ENCODE measurements at places on chromosomes 4 and X.

DNA sequence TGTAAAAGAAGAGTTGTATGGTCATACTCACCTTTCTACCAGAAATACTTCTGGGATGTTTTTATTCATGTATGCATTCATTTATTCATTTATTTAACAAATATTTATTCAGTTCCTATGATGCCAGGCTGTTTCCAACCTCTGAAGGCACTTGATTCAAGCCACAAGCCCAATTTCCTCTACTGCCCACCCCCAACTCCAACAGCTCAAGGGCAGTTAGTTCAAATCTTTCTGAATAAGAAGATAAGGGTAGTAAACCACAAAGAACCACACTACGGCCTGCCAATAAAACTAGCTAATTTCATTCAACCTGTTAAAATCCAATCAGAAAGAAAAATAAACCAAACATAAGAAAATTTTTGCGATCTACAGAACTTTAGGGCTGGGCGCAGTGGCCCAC is 31.2 kb downstream of the LRBA start:
- DNase-seq: no peak

- DNase-seq: no peak
Observed at GRCh38 chr4:37463033-37463856, 218.7 kb downstream of the NWD2 start.

DNA sequence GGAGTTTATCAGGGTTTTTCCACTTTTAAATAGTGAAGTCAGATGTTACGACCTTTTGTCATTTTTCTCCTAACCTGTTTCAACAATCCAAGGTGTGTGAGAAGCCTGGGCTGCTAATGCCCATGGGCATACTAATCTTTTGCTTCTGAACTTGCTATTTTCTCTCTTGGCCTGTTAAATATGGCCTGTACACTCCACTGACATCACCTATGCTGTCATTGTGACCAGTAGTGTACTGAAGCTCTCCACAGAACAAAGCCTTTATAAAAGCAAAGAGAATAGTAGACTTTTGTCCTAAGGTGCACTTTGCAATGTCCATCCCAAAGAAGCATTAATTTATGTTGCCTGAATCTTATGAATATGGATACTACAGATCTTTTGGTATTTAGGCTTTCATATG is 1490.5 kb downstream of the STIM2 start:
- no peak for DNase-seq

DNA sequence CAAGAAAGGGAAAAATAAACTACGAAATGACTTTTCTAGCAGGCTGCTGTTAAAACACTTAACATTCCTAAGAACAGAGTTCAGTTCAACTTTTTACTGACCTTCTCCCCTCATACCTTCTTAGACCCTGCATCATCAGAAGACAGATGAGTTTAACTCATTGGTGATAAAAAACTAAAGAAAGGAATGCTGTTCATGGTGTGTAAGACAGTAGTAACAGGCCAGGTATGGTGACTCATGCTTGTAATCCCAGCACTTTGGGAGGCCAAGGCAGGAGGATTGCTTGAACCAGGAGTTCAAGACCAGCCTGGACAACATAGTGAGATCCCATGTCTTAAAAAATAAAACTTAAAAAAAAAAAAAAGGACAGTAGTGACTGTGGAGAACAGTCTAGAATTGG is 16.2 kb downstream of the RBM47 start:
- no peak for DNase-seq

- no peak for DNase-seq
Observed at GRCh38 chrX:71912156-71912555, 1.5 kb downstream of the NHSL2 start.

DNA sequence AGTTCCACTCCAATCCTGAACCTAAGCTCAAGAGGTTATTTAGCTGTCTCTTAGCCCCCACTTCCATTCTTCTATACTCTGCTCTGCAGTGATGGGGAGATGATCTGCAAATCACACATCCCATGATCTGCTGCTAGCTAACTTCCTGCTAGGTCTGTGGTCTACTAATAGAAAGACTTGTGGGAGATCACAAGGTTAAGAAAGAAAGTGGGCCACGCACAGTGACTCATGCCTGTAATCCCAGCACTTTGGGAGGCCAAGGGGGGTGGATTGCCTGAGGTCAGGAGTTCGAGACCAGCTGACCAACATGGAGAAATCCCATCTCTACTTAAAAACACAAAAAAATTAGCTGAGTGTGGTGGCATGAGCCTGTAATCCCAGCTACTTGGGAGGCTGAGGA is 471.1 kb upstream of the NWD2 start:
- no peak for DNase-seq

GRCh38 chrX:155048977-155049619 is 21.8 kb downstream of the CMC4 start:
- DNase-seq: peak; percentile 12

DNA sequence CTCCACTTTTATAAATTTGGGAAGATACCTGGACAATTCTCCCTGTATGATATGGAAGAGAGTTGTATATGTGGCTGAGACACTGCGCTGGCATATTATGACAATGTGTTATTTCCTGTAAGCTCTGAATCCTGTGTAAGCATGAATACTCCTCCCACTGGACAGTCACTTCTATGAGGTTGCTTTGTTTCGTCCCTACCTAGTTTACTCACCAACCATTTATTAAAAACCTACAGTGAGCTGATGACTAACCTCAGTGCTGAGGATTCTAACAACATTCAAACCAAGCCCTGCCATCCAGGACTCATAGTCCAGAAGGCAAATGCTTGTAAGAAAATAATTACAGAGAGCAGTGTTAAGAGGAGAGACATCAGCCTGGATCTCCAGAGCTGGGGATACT is 1632.9 kb upstream of the TENM3 start:
- DNase-seq: no peak

- DNase-seq: peak; percentile 4
Observed at GRCh38 chr4:879729-880077, 52.4 kb downstream of the GAK start.

DNA sequence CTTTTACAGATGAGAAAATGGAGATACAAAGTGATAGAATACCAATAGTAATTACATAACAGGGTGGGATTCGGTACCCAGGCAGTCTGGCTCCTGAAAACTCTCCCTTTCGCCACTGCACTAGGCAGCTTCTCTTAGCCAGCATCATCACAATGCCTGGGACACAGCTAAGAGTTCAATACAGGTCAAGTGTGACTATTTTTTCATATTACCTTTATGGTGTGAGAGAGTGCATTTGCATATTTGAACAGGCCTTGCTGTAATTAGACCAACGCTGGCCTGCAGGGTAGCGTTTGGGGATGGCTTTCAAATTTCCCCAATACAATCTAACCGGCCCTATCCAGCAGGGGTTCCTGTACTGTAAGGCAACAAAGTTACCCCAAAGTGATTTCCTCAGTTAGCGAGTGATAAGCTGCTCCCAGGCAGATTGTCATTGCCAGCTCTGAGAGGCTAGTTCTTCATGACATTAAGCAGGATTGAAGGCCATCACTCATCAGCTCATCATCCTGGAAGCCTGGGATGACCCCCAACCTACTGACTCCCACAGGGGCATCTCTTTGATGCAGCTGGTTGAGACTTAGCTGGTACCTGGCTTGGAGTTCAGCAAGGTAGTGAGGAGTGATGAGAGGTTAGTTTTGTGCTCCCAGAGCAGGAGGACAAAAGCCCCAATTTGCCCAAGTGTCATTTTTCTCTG is 836.8 kb upstream of the LCORL start:
- DNase-seq: no peak

DNA sequence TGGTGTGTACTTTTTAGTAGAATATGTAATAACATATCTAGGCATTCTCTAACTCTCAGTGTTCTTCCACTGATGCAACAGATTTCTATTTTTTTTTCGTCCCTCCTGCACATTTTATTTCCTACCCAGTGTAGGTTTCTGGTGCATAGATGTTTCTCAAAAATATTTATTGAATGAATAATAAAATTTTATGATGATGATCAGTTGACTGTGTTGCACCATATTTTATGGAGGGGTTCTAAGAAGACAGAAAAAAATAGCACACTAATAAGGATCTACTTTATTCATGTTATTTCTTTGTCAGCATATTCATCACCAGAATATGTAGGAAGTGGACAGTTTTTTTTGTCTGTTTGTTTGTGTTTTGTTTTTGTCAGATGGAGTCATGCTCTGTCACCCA is 2529.3 kb downstream of the ARAP2 start:
- no peak for DNase-seq

- no peak for DNase-seq
Observed at GRCh38 chr4:20598626-20599025, 101.6 kb upstream of the PACRGL start.

- no peak for DNase-seq
Observed at GRCh38 chr4:8594097-8595038, 1.8 kb downstream of the CPZ start.

- no peak for DNase-seq
Observed at GRCh38 chr4:158704274-158704673, 18.9 kb downstream of the PPID start.

- DNase-seq: no peak
Observed at GRCh38 chr4:109182696-109183095, 119.8 kb downstream of the COL25A1 start.

GRCh38 chr4:150082241-150082640 is 4.0 kb downstream of the DCLK2 start:
- DNase-seq: no peak

DNA sequence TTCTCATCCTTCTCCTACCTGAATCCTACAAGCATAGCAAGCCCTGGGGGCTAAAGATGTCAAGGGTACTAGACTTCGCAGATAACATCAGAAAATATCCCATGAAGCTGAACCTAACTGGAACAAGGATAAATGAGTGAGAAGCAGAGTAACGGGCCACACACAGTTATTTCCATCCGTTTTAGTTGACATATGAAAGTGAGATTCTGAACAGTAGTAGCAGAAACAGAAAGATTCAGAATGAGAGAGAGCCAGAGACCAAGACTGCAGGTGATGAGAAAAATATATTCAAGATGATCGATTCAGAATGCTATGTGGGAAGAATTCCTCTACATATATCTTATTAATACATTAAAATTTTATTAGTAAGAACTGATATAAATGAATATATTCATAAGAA is 165.1 kb downstream of the TSPAN5 start:
- no peak for DNase-seq

DNA sequence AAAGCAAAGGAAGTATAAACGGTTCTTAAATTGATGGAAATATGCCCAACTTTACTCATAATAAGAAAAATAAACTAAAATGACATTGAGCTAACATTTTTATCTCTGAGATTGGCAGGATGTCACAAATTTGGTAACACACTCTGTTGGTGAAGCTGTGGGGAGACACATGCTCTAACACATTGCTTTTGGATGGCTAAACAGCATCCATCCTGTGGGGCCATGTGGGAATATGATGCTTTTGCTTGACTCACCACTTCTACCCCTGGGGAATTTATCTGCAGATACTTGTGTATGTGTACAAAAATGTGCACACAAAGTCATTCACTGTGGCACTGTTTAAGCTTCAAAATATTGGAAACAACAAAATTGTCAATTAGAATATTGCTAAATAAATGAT is 100.2 kb downstream of the ANAPC4 start:
- DNase-seq: no peak

GRCh38 chrX:155056471-155056870 is 14.5 kb downstream of the CMC4 start:
- no peak for DNase-seq

DNA sequence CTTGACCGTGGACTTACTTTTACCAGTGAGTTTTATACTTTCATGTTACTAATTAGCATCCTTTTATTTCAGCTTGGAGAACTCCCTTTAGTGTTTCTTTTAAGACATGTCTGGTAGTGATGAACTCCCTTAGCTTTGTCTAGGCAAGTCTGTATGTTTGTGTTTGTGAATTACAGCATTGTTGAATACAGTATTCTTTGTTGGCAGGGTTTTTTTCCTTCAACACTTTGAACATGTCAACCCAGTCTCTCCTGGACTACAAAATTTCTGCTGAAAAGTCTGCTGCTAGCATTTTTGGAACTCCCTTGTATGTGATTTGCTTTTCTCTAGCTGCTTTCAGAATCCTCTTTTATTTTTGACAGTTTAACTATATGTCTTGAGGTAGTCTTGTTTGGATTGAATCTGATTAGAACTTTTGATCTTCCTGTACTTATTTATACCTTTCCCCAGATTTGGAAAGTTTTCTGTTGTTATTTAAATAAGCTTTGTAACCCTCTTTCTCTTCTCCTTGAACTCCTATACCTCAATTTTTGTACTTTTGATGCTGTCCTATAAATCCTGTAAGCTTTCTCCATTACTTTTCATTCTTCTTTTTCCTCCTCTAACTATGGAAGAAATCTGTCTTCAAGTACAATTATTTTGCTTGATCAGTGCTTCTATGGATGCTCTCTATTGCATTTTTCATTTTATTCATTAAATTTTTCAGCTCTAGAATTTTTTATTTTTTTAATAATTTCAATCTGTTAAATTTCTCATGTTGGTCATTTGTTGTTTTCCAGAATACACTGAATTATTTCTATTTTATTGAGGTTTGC is 14.1 kb downstream of the PAPSS1 start:
- DNase-seq: no peak

GRCh38 chrX:44088510-44089144 is 115.4 kb upstream of the NDP start:
- no peak for DNase-seq

GRCh38 chrX:65644621-65645289 is 22.7 kb upstream of the MSN start:
- DNase-seq: no peak

DNA sequence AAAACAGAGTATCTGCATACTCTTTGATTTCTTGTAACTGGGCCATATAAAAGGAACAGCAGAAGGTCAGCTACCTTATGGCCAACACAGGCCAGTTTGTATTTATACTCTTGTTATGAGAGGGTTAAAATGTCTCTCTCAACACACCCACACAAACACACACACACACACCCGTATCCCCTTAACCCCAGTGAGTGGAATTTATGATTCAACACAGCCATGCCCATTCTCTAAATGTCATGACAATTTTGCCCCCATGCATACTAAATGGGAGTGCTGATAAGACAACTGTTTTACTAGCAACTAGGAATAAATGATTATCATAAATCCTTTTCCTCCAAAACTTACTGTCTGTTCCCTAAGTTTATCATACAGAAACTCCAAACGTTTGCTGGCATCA is 22.1 kb upstream of the SCD5 start:
- DNase-seq: no peak

GRCh38 chr4:124018383-124019317 is 622.1 kb downstream of the SPRY1 start:
- DNase-seq: no peak

GRCh38 chrX:20144491-20144890 is 2.9 kb upstream of the EIF1AX start:
- no peak for DNase-seq

DNA sequence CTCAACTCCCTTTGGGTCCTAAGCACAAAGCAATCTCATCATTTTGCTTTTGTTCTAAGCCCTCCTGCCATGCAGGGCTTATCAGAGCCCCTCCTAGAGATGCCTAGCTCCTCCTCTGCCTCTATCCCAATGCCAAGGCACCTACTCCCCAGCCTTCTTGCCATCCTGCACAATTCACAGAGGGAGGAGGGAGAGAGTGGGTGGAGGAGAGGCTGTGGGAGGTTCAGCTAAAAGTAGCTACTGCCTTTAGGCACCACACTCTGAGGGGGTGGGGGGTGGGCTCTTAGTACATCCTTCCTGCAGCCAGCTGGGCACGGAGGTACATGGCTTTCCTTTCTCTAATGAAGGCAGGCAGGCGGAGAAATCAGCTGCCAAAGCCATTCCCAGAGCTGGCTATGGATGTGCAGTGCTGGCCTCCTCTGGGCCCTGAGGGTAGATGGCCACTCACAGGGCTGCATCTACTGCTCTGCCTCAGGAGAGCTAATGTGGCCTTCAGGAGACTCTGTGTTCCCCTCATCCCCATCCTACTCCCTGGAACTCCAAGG is 40.1 kb downstream of the ARHGEF9 start:
- DNase-seq: no peak

Measured in CD8-positive, alpha-beta T cell (primary cell).